ENCODE measurements at places on chromosomes 13 and 19.

- no peak for DNase-seq
Observed at GRCh38 chr19:46381756-46382345, 31.5 kb downstream of the CCDC8 start.

DNA sequence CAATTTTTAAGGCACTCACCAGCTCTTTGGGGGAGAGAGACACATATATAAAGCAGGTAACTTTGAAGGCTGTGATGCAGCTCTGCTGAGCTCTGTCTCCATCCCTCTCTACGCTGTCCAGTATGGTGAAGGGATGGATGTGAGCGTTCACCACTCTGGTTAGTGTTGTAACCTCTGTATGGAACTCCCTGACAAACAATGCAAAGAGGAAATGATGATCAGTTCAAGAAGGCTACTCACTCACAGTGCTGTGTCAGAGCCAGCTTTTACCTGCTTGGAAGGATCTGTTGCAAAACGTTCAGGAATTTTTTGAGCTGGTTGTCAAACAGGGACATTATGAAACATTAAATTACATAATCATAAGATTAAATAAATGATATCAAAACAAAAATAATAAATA lies 90.8 kb upstream of the SLC10A2 start:
- DNase-seq, result no peak

GRCh38 chr19:19956434-19957075 lies 55.8 kb downstream of the ZNF93 start:
- no peak for DNase-seq

DNA sequence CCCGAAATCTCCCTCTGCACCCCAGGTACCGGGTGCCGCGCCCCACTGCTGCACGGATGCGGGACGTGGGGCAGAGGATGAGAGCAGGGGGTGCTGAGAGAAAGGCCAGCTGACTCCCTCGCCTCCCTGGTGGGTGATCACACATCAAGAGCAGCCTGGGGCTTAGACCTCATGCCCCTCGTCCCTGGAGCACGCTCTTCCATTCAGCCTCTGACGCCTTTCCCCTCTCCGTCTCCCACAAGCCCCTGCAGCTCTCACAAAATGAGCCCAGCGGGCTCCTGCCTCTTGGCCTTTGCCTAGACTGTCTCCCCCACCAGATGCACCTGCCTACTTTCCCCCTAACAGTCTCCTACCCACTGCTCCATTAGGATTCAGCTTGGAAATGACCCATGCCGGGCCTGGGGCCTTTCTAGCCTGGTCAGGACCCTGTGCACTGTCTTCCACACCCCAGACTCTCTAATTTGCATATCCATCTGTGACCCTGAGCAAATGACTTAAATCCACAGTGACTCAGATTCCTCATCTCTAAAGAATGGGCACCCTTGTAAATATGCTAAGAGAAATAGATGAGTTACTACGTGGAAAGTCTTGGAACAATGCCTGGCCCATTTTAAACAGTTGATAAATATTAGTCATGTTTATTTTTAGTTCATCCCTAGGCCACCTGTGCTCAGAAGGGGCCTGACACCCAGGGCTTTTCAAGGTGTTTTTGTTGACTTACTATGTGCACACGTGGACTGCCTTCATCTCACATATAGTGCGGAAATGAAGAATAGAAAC lies 582 bp upstream of the PTPRH start:
- no peak for DNase-seq

DNA sequence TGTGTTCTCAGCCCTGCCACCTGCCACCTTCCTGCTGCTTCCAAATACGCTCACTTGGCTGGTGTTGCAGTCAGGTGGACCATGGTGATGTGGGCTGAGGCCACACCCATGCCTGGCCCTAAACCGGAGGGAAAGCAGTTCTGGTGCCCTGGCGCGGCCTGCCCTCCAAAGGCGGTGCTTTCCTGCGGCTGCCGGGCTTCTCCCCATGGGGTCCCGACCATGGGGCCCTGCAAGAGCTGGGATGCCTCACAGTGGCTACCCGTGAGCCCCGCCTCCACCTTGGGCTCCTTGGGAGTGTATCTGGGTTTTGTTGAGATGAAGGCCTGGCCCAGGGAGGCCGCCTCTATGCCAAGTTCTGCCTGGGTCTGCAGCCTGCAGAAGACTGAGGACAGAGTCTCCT lies 73.7 kb downstream of the ERICH6B start:
- no peak for DNase-seq

- no peak for DNase-seq
Observed at GRCh38 chr19:50701367-50701985, 18.1 kb downstream of the SHANK1 start.

DNA sequence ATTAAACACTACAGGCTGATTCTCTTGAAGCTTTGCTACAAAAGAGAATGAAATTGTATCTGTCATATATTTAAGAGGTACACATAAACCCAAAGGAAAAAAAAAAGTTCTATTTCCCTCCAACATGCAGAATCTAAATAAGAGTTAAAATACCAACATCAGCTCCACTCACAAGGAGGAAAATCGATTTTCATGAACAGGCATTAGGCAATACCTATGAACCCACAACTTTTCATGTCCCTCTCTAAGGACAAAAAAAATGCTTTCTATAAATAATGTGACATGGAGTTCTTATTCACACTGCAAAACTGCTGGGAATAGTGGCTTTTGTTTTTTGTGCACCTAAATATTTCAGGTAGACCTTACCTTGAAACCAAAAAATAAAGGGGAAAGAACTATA lies 192.5 kb downstream of the KLF12 start:
- no peak for DNase-seq

- no peak for DNase-seq
Observed at GRCh38 chr19:30174791-30175190, 197.4 kb upstream of the ZNF536 start.

GRCh38 chr19:13069415-13070359 lies 33.0 kb downstream of the LYL1 start:
- DNase-seq, result no peak

GRCh38 chr19:49591731-49592485 lies 926 bp downstream of the PRR12 start:
- peak; percentile 33 for DNase-seq

GRCh38 chr19:46356149-46357055 lies 9.5 kb downstream of the PPP5C start:
- no peak for DNase-seq

- DNase-seq, result no peak
Observed at GRCh38 chr13:46643165-46643777, 90.3 kb downstream of the LRCH1 start.

GRCh38 chr13:35225582-35225981 lies 250.9 kb downstream of the MAB21L1 start:
- DNase-seq, result no peak

DNA sequence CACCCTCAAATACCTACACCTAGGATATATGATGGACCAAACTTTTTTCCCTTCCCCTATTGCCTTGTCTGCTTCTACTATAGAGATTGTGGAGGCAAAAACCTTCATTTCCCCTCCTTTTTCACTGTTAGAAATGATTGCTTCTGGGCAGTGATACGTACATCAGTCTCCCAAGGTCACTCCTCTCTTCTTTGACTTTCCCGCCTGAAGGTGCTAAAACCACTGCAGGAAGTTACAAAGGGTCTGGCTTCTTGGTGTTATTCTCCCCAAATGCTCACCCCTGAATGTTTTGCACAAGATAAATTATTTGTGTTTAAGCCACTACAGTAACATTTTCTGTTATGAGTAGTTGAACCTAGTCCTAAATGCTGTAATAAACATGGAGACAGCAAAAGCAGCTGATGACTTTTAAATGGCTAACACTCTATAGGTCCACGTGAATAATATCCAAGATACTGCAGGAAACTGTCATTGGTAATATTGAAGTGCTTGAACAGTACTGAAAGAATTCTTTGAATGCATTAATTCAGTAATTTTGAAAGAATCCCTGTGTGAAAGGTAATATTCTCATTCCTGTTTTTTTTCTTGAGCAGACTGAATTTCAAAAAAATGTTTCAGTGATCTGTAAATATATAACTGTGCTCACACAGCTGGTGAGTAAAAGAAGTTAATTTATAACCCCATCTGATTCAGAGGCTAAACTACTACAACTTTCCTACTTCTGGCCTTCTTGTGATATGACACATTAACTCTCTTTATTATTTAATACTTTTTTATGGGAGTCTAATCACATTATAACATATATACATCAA lies 865.1 kb downstream of the EFNB2 start:
- no peak for DNase-seq

DNA sequence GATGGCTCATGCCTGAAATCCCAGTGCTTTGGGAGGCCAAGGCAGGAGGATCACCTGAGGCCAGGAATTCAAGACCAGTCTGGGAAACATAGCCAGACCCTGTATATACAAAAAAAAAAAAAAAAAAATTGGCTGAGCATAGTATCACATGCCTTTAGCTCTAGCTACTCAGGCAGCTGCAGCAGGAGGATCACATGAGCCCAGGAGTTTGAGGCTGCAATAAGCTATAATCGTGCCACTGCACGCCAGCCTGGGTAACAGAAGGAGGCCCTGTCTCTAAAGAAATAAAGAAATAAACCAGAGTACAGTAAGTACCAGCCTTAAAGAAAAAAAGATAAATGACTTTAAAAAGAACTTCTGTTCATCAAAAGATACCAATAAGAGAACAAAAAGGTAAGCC lies 52.9 kb downstream of the FAM124A start:
- DNase-seq, result no peak

- no peak for DNase-seq
Observed at GRCh38 chr19:17997969-17998826, 9.8 kb upstream of the ARRDC2 start.

DNA sequence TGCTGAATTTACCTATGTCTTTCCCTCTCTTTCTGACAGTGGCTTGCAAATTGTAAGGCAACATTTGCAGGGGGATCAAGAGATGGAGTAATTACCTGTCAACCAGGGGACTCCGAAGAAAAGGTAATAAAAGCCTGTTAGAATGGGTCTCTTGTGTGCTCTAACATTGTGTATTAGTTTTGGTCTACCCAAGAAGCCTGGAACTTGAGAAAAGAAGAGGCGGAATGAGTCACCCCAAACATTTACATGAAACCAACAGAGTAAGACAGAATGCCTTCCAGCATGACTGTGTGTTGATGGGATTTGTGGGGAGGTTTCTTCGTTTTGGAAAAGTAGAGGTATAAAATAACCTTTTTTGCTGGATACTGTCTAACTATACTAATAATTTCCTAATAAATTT lies 36.7 kb downstream of the ZAR1L start:
- no peak for DNase-seq

DNA sequence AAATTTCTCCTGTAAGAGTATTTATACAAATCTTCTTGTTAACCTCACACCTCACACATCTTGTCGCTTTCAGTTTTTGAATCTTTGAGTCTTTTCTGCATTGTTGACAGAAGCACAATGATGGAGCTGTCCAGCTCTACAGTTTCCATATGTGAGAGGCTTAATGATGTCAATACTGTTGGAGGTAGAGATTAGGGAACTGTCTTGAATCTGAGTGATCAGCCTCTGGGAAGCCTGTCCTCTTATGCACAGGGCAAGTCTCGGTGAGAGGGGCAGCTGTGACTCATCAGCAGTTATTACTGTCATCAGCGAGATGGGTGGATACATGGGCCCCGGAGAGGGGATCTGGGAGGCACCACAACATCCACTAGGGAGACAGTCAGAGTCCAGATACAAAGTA lies 4.6 kb upstream of the ITGBL1 start:
- no peak for DNase-seq

DNA sequence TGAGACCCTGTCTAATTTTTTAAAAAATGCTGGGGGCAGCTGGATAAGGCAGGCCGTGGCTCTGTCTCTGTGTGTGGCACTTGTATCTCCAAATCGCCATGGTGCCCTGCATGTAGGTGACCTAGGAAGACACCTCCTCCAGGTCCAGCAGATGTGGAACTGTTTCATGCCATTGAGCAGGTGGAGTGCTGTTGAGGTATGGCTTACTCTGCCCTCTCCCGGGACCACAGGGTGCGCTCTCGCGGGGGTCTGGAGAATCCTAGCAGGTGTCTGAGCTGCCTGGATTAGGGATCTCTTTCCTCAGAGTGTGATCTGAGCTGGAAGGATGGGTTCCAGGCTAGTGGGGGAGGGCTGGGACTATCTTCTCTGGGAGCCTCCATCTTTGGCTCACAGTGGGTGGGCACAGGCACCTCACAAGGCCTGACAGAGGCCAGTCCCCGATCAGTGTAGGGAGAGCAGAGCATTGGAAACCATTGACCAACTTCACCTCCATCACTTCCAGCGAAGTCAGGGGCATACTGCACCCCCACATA lies 67.7 kb upstream of the TM9SF2 start:
- DNase-seq, result no peak

- no peak for DNase-seq
Observed at GRCh38 chr19:690203-690602, 5.0 kb downstream of the PRSS57 start.

GRCh38 chr19:5339950-5340636 lies 519 bp downstream of the PTPRS start:
- DNase-seq, result no peak

- no peak for DNase-seq
Observed at GRCh38 chr19:48806818-48807589, 3.8 kb downstream of the BCAT2 start.

DNA sequence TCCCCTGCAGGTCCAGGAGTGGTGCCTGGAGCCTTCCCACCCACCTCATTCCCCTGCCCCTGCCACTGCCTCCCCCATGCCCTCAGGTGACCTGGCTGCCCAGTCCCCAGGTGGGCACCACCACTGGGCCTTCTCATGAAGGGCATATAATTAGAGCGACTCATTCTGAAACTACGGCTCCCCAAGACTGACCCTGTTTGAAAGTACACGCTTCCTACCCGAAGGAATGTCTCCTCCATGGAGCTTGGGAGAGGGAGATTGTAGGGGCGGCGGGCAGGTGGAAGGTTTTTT lies 52.6 kb downstream of the GPR12 start:
- DNase-seq, result no peak

- no peak for DNase-seq
Observed at GRCh38 chr19:32186542-32187330, 158.7 kb upstream of the ZNF507 start.

DNA sequence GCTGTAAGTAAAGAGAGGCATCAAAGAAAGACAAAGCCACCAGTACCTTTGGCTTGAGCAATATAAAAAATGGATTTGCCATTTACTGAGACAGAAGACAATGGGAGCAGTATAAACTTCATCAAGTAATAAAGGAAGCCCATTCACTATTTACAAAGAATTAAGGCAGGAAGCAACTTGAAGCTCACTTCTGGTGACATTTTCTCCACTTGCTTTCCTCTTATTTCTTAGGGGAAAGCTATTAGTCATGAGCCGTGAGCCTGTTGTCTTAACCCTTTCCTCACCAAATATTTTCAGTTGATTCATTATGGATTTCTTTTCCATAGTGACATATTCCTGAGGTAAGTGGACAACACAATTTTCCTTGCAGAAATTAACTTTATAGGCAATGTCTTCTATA lies 156.8 kb downstream of the DNAJC3 start:
- DNase-seq, result no peak

DNA sequence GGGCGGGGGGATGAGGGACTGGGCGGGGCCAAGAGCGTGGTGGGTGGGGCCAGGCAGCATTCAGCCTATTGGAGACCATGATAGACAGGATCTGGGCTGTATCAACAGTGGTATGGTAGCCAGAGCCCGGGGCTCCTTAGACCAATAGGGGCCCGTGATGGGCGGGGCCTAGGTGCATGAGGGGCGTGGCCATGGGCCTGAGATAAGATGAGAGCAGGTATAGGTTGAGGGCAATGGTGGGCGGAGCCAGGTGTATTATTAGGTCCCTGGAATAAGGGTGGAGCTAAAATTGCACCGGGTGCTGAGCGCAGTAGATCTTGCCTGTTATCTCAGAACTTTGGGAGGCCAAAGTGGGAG lies 5.3 kb downstream of the ABCA7 start:
- DNase-seq, result peak; percentile 80

GRCh38 chr19:9321338-9321737 lies 2.6 kb upstream of the ZNF559 start:
- no peak for DNase-seq

GRCh38 chr19:821231-821824 lies 427 bp downstream of the PLPPR3 start:
- DNase-seq, result no peak

GRCh38 chr13:33087790-33088189 lies 71.6 kb downstream of the KL start:
- DNase-seq, result no peak
